ENCODE measurements at places on chromosomes 7 and 10. TPM values are rescaled to one million over a fixed set of nuclear protein-coding genes. Genes with fewer than 3 reads are reported as not detected.

The C10orf62 gene
- total RNA-seq, result 3.7 TPM

GRCh38 chr7:23691320-23691719 lies 11.3 kb downstream of the FAM221A start:
- no peak for DNase-seq

The FAM25A gene
- total RNA-seq, result not detected

- no peak for DNase-seq
These were observed 8.3 kb upstream of the SLC25A13 start for GRCh38 chr7:96330193-96330592.

DNA sequence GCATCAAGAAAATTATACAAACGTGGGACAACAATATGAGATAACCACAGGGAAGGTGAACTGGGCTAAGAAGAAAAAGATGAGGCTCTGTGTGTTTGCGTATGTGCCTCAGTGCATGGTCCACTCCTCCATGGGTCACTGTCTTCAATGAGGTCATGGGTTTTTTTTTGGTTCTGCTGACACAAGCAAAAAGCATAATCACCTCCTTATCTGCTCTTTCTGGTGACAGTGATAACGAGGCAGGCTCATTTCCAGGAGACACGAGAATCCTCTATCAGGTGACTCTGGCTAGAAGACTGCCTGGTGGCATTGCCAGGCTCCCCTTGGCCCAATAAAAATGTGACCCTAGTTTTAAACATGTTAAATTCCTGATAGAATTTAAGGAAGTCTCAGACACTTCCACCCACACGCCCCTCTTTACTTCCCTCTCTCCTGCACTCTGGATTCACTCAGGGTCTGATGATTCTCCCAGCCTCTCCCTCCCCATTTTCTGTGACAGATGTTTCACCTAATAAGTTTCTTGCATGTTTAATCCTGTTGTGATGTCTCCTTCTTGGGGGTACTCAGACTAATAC lies 35.3 kb upstream of the CDCA7L start:
- no peak for DNase-seq

The SORCS3 gene
- not detected for total RNA-seq

DNA sequence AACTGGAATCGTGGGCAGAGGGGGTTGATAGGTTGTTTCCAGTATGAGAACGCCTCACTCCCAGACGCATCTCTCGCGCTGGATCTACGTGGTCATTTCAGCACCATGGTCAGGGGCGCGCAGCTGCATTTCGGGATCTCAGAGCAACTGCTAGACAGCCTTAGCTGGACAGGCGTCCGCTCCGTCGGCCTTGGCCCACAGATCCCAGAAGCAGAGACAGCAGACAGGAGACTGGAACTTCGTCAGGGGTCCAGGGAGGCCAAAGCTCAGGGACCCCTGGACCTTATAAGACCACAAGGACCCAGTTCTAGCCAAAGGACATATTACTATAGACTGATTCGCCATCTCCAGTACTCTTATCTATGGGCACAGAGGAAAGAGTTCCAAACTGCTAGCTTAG lies 5.3 kb downstream of the NEUROG3 start:
- DNase-seq, result no peak

DNA sequence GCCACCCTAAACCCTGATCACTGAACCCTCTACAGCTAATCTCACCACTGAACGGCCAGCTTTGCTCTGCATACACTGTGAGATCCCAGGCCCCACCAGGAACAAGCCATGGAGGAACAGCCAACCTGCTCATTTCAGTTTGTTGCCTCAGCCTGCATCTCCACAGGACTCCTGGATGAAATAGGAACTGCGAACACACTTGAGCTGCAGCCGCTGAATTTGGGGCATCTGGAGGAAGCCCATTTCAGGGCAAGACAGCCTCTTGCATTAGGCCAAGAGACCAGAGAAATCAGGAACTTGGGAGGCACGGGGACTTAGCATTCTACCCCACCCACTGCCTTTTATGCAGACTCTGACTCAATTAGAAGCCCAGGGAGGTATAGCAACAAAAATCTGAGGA lies 14.5 kb upstream of the EGR2 start:
- DNase-seq, result no peak

Data from left lobe of liver (tissue), 2 donors.